ENCODE measurements at places on chromosomes 11 and 22.

- DNase-seq, result no peak
Observed at GRCh38 chr11:12270817-12271216, 106.6 kb upstream of the PARVA start.

- no peak for DNase-seq
Observed at GRCh38 chr11:2813141-2813908, 72.2 kb downstream of the CDKN1C start.

- DNase-seq, result no peak
Observed at GRCh38 chr11:121648306-121648705, 195.5 kb upstream of the SORL1-AS1 start.

DNA sequence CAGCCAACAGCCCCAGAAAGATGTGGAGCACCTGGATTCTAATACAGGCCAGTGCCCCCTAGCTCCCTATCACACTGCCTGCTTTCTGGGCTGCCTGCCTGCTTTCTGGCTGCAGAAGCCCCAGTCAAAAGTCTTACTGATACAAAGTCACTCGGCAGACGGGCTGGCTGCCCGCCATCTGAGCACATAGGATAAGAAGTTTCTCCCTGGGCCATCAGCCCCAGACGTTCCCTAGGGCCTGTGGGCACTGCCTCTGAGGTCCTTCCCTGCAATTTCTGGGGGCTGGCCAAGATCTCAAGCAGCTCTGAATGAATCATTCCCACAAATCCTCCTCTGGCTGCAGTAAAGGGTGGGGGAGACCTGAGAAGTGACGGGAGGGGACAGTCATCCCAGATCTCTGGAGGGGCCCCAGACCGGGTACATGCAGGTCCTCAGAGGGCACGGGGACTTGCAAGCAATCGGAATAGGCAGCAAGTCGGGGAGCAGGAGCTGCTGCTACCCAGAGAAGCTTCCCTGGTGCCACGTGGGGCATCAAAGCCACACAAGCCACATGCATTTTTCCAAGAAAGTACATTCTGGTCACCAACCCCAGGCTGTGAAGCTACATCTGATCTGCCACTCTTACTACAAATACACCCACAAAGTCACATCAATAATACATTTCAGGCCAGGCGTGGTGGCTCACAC is 4.7 kb downstream of the TPST2 start:
- no peak for DNase-seq

- DNase-seq, result no peak
Observed at GRCh38 chr22:17481424-17481823, 81.9 kb upstream of the SLC25A18 start.

- DNase-seq, result no peak
Observed at GRCh38 chr11:86803136-86804045, 3.0 kb downstream of the PRSS23 start.

- DNase-seq, result no peak
Observed at GRCh38 chr11:46484101-46484500, 92.5 kb upstream of the CHRM4 start.

DNA sequence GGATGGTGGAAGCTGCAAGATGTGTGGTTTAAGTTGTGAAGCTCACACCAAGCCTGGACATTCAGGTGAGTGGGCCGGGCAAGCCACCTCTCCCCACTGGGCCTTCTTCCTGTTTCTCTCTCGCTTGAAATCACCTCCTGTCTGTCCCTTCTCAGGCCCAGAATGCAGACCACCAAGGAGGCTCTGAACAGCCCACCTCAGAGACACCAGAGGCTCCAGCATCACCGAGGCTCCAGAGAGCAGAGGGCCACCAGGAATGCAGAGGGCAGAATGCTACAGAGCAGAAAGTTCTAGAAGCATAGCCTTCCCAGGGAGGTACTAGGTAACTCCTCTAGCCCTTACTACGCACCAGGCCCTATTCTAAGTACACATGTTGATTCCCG is 14.8 kb upstream of the IL2RB start:
- no peak for DNase-seq

DNA sequence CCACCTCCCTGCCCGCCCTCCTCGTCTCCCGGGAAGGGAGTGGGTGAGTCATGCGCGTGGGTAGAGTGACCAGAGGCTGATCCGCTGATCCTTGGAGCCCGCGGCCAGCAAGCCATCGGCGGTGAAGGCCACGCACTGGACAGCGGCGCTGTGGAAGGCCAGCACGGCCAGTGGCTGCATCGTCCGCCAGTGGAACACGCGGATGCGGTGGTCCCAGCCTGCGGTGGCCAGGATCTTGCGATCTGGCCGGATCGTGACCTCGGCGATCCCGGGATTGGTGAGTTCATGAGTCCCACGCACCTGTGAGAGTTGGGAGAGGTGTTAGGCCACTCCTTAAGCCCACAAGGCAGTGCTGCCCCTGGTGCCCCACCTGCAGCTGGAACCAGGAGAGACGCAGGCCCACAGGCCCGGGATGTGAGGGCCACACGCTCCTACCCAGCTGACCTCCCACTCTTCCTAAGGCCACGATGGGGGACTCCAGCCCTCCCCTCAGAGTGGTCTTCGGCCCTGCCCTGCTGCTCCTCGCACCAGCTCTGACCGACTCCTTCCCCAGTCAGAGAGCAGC is 28.2 kb downstream of the TBX1 start:
- DNase-seq, result no peak

All from stimulated activated CD8-positive, alpha-beta memory T cell treated with anti-CD3 and anti-CD28 coated beads, Interleukin-7, amount 100 ng/mL, for 1 hour (primary cell).